ENCODE measurements at places on chromosomes 3 and 15. TPM values are rescaled to one million over a fixed set of nuclear protein-coding genes. Genes with fewer than 3 reads are reported as not detected.

Gene GOLGA8S
- 33.9 TPM for total RNA-seq

Gene CCDC191
- 13.9 TPM for total RNA-seq

Gene FGF7
- 3.2 TPM for total RNA-seq

Gene CAPN3
- total RNA-seq: 33.6 TPM

Gene CP
- 10.3 TPM for total RNA-seq

Gene CHL1
- total RNA-seq: 9.0 TPM

Gene GAP43
- total RNA-seq: 0.63 TPM

Gene ITIH1
- 1.8 TPM for total RNA-seq

Gene LMCD1
- 103 TPM for total RNA-seq

Gene COLQ
- total RNA-seq: 7.6 TPM

Gene FGF12
- total RNA-seq: 2.3 TPM

Gene DNAH12
- total RNA-seq: 11.3 TPM

Gene RBPMS2
- total RNA-seq: 5.0 TPM

Gene ANKRD34C
- 0.12 TPM for total RNA-seq

Gene CRYGS
- total RNA-seq: 6.1 TPM

Gene ARIH1
- 97.8 TPM for total RNA-seq

Gene GPR27
- total RNA-seq: 30.4 TPM

Gene CCR3
- not detected for total RNA-seq

Gene SPTSSB
- not detected for total RNA-seq

Gene ARHGEF26
- total RNA-seq: 24.8 TPM

Gene PTPRG
- total RNA-seq: 75.4 TPM

Gene TLNRD1
- total RNA-seq: 11.5 TPM

Gene TM6SF1
- 3.0 TPM for total RNA-seq

Gene RARRES1
- total RNA-seq: 0.24 TPM

Gene STARD5
- total RNA-seq: 16.2 TPM

Gene GOLGA6D
- 13.1 TPM for total RNA-seq

Gene SLC9C1
- total RNA-seq: 3.0 TPM

Gene GOLGA8G
- 42.7 TPM for total RNA-seq

Gene TAGLN3
- 0.37 TPM for total RNA-seq

Gene CRABP1
- total RNA-seq: 0.74 TPM

Gene NECTIN3
- 97.1 TPM for total RNA-seq

Gene FAM227B
- 36.4 TPM for total RNA-seq

Gene SLC12A1
- total RNA-seq: 0.55 TPM

Gene LRTM1
- not detected for total RNA-seq

Gene SAXO2
- 28.0 TPM for total RNA-seq

Gene DOCK3
- 11.2 TPM for total RNA-seq

Gene GNB5
- 82.3 TPM for total RNA-seq

Gene KNG1
- 0.31 TPM for total RNA-seq

Gene PLA2G4D
- 0.16 TPM for total RNA-seq

Gene RAB6B
- total RNA-seq: 5.1 TPM

Gene MESP1
- 6.0 TPM for total RNA-seq

Gene MUC4
- 4.7 TPM for total RNA-seq
